ENCODE measurements at places on chromosomes 13 and 19.

DNA sequence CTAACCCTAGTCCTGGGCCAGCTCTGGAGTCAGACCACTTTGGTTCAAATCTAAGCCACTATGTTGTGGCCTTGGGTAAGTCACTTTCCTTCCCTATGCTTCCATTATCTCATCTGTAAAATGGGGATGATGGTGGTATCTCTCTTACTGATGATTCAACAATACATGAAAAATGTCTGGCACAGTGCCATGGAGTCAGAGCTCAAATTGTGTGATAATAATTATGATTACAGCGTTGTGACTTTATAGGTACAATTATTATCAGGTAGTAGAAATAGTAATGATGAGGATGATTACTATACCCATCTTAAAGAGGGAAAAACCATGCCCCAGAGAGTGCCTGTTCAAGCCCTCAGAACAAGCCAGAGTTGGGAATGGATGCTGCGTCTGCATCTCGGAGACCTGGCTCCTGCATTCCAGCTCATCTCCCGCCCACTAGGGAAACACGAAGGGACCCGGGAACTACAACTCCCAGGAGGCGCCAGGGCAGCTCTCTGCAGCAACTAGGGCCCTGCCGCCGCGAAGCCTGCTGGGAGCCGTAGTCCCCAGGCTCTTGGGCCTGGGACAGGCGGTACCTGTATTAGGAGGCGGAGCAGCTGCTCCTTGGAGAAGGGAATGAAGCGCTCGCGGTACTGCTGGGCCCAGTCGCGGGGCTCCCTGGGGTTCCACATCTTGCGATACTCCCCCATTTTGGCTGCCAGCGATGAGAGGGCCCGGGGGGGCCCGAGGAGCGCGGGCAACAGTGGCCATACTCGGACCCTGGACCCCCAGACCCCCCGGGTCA, 832 bp downstream of the TMEM143 start:
- peak; percentile 93 for DNase-seq

- no peak for DNase-seq
Measured at GRCh38 chr13:74061926-74062595, 72.1 kb downstream of the KLF12 start.

GRCh38 chr13:29582171-29582570, 13.3 kb downstream of the SLC7A1 start:
- no peak for DNase-seq

DNA sequence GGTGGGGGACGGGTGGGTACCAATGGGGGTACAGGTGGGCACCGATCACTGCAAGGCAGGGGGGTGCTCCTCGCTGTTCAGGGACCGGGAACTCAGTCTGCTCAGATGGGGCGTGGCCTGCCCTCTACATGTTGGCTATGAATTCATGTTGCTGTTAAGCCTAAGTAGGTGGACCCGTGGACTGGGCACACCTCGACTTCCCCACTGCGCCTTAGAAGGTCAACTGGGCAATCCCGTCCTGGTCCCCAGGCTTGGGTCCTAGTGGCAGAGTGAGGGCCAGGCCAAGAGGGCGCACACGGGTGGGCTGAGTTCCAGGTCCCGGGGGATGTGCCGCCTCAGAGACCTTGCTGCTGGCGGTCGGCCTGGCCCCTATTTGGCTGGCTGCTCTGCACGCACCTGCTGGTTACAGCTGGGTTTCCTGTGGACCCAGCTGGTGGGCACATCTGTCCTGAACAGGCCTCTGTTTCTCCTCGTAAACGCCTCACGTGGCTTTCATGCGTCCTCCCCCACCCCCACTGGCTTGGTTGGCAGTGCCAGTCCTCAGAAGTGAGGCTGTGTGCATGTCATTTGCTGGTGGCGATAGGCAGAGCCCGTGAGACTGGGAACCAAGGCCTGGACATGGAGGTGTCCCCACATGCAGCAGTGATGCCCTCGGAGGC, 13.5 kb upstream of the ZNF554 start:
- DNase-seq = no peak

- DNase-seq = no peak
Measured at GRCh38 chr13:45073809-45074208, 46.5 kb upstream of the GTF2F2 start.

GRCh38 chr19:16361926-16362325, 37.3 kb downstream of the KLF2 start:
- DNase-seq = no peak

- peak; percentile 56 for DNase-seq
Measured at GRCh38 chr19:17306285-17306714, 628 bp downstream of the MRPL34 start.

DNA sequence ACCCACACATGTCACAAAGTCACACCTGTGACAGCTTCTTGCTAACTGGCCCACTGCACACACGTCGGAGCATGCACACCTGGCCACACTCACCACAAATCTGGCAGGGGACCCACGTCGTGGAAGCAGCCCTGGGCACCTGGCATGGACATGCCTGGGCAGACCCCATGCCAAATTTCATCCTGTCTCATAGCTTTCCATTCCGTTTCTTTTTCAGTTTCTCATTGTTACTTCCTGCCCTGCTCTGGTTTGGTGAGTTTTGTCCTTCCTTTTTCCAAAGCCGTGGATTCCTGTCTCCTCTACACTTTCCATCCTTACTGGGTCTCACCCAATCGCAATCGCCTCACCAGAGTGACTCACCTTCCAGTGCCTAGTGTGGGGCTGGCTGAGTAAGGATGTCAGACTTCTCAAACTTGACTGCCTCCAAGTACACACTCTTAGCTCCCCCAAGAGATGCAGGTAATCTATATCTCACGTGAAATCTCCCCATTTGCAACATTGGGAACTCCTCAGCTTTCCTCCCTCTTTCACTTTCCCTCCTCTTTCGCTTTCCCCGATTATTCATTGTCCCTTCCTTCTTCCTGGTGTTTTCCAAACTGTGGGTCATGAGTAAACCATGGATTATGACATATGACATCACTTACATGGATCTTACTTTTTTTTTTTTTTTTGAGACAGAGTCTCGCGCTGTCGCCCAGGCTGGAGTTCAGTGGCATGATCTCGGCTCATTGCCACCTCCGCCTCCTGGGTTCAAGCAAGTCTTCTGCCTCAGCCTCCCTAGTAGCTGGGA, 1.6 kb upstream of the BBC3 start:
- DNase-seq = no peak

- no peak for DNase-seq
Measured at GRCh38 chr19:35451338-35452096, 3.5 kb downstream of the FFAR2 start.

- DNase-seq = no peak
Measured at GRCh38 chr19:40365613-40366401, 17.3 kb downstream of the PLD3 start.

DNA sequence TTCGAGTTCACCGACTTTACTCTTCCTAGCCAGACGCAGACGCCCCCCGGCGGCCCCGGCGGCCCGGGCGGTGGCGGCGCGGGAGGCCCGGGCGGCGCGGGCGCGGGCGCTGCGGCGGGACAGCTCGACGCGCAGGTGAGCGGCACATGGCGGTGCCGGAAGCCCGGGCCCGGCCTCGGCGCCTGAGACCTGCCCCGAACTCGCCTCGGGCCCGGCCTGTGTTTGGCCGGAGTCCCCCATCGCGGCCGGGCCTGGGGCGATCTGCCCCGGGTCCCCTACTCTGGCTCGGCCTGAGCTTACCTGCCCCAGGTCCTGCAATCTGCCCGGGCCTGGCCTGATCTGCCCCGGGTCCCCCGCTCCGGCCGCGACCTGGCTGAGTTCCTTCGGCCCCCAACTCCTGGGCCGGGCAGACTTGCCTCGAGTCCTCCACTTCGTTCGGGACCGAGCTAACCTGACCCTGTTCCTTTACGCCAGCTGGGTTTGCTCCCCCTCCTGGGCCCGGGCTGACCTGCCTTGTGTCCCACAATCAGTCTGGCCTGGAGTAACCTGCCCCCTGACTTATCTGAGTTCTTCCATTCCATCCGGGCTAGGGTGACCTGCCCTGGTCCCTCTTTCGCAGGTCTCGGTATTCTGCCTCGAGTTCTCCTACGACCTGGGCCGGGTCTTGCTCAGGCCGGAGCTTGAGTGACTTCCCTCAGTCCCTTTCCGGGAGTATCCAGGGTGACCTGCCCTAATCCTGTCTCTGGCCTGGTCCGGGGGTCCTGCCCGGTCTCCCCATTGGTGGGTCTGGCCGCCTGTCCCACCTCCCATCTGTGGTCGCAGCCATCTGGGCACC, 764 bp downstream of the UPF1 start:
- no peak for DNase-seq

DNA sequence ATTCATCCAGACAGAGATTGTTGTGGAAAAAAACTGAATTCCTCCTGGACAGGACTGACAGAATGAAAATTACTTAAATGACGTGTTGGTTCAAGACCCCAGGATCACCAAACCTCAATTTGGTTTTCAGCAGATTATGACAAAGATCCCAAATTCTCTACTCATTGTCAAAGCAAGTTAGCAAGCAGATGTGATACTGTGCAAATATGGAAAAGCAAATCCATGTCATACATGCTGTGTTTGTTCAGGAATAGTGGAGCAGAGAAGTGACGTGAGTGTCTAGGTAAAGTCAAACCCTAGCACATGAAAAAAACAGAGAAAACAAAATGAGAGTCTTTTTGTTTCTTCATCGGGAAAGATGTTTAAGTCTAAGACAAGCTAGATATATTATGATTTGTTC, 169.2 kb upstream of the NBEA start:
- no peak for DNase-seq

DNA sequence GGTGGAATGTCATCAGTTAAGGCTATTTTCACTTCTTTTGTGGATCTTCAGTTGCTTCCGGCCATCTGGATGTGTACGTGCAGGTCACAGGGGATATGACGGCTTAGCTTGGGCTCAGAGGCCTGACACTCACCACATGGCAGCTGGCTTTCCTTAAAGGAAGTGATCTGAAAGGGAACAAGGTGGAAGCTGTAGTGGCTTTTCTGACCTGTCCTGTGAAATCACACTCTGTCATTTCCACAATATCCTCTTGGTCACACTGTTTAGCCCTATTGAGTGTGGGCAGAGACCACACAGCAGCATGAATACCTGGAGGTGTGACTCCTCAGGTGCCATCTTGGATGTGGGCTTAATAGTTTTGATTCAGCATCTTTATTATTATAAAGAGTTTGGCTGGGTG, 4.5 kb upstream of the BAX start:
- no peak for DNase-seq

- no peak for DNase-seq
Measured at GRCh38 chr13:99276706-99277105, 18.5 kb upstream of the GPR18 start.

DNA sequence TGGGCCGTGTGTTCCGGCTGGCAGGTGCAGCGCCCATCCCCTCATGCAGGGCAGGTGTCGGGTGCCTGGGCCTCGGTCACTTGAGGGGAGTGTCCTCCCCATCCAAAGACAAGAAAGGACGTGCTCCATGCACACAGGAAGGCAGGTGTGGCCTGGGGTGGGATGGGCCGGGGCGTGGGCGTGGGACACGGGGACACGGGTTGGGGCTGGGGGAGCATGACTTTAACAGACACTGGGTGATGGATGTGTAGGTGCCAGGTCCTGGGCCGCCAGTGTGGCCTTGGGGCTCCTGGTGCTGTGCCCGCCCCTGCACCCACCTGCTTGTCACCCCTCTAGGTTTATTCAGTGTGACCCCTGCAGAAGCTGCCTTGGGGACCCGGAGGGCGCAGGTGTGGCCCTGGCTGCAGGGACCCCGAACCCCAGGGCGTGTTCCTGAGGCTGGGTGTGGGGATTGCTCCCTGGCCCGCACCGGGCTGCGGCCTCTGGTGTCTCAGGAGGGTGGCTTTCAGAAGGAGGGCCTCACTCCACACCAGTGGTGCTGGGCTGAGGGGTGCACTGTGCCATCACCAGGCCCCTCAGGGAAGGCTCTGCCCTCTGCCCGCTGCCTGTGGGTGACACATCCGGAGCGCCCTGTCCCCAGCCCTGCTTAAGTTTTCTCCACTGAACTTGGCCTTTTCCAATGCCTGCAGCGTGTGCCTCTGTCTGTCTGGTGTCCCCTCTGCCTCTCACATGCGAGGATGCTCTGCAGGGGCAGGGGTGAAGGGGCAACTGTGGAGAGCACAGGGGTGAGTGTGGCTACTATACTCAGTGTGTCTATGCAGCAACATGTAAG, 5.2 kb downstream of the TMEM255B start:
- DNase-seq = no peak

DNA sequence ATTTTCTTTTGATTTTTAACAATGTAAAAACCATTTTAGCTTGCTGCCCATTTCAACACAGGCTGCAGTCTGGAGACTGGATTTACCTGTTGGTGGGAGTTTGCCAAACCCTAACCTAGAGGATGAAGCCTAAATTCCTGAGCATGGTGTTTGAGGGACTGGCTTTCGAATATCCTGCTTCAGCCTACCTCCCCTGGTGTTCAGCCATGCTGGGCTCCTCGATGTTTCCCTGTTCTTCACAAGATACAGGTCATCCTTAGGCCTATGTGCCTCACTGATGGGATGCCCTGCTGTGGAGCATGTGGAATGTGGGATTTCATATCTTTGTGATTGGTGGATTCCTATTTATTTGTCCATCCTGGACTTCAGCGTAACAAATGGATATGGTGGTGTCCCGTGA, 20.4 kb upstream of the ERCC5 start:
- no peak for DNase-seq

- no peak for DNase-seq
Measured at GRCh38 chr19:3369337-3370213, 3.2 kb downstream of the NFIC start.

DNA sequence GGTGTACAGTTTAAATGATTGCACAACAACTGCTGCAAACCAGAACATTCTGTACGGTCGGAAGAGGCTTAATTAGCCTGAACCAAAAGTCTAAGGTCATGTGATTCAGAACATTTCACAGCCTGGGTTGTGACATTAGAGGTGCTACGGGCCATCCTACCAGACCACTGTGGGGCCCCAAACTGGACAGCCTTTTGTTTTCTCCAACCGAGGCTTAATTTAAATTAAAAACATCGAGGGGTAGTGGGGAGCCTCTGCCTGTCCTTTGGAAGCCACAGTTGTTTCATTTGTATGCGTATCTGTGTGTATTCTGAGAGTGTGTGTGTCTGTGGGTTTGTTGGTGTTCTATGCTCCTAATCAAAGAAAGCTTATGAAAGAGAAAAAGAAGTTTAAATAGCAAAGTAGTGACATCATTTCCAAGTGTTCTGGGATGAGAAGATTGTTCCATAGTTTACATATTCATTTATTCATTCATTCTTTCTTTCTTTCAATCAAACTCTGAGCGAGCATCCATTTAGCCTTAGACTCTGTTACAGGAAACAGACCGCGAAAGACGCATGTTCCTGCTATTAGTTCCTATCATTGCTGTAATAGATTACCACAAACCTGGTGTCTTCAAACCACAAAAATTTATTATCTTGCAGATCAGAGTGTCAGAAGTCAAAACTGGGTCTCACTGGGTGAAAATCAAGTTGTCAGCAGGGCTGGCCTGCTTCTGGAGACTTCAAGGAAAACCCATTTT, 444.8 kb downstream of the FOXO1 start:
- no peak for DNase-seq

All from KG1 (cell line).